ENCODE measurements at places on chromosomes 12 and 14. TPM values are rescaled to one million over a fixed set of nuclear protein-coding genes. Genes with fewer than 3 reads are reported as not detected.

The CDK2 gene
- total RNA-seq = 8.4 TPM

DNA sequence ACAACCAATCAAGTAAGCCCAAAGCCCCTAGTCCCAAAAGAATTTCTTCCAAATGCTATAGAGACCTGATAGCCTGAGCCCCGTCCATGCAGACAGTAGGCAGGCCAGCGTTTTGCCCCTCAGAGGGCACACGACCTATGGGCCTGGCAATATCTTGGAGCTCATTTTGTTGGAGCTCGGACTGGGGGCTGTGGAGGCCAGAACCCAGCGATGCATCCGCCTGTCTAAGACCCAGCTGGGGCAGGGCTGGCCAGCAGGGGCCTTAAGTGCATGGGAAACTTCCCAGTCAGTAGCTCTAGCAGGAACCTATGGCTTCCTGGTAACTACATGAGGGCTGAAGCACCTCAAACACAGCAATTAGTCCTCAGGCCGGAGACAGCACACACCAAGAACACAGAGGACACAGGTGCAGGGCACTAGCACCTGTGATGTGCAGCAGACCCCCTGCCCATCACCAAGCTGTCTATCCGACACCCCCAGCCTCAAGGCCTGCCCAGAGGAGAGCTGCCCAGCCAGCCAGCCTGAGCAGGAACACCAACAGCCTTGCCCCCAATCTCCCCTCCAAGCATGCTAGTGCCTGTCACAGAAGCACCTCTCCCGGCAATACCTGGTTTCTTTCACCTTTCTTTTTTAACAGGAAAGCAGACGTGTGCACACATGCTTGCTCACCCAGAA lies 50.8 kb downstream of the ARL6IP4 start:
- no peak for DNase-seq

DNA sequence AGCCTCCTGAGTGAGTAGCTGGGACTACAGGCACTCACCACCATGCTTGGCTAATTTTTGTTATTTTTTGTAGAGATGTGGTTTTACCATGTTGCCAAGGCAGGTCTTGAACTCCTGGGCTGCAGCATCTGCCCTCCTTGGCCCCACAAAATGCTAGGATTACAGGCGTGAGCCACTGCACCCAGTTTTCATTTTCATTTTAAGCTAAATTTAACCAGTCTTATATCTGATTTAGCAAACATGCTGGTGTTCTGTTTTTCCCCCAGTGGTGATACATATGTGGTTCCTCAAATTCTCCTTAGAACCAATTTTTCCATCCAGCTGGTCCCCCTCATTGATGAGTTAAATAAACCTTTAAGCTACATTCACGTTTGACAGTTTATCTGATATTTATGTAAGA lies 43.8 kb upstream of the BICD1 start:
- no peak for DNase-seq

DNA sequence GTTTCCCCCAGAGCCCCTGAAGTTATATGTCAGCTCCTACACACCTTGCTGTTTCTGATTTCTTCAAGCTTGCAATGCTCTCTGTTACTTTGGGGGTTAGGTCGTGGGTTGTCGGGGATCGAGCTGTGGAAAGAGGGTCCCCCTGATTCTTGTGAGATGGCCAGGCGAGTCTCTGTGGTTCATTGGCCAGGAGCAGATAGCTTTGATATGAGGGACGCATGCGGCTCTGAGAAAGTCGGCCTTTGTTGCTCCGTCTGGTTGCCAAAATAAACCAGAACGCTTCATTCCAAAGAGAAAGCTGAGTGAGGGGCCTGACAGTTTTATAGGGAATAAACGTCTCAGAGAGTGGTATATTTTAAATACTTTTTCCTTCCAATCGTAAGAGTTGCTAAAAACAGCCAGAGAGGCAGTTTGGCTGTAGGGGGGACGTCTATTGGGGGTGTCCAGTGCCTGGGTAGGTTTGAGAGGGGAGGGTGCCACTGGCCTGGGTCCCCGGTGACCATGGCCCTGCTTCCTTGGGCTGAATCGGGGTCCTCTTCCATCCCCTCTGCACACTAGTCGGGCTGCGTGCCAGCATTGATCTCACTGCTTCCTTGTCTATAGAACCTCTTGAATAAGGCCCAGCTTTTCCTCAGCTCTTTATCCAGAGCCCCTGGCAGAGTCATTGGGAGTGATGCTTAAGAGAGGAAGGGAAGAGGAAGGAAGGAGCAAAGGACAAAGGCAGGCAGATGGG lies 18.9 kb downstream of the CCND2 start:
- DNase-seq = peak; percentile 52

GRCh38 chr14:58807191-58807590 lies 169.4 kb downstream of the DACT1 start:
- no peak for DNase-seq

- no peak for DNase-seq
These were observed 102.0 kb downstream of the TMEM30B start for GRCh38 chr14:61179061-61179690.

GRCh38 chr12:67410246-67410645 lies 141.1 kb downstream of the CAND1 start:
- no peak for DNase-seq

GRCh38 chr12:128813392-128813791 lies 10.4 kb downstream of the SLC15A4 start:
- no peak for DNase-seq
